ENCODE measurements at places on chromosomes 5 and 9. TPM values are rescaled to one million over a fixed set of nuclear protein-coding genes. Genes with fewer than 3 reads are reported as not detected.

DNA sequence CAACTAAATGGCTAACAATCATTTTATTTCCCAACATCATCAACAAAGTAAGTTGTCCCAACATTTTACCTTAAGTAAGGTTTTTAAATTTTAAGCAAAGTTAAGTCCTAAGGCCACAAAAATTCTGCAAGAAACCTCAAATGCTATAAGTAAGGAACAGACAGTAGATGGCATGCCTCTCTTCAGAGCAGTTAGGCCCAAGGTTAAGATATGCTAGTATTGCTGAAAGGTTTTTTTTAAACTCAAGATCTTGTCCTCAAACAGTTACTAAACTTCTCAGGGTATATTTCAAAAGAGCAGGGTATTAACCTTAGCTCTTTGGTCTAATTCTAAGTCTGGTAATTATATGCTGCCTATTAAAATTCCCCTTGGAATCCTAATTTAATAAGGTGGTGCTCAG, 35.1 kb downstream of the PJA2 start:
- no peak for DNase-seq
- H3K4me3 ChIP-seq = no peak overlapping the region
- H3K36me3 ChIP-seq = peaks cover 8% of the 10 kb centered on the region
- no peaks in the 10 kb centered on the region for H3K27me3 ChIP-seq

DNA sequence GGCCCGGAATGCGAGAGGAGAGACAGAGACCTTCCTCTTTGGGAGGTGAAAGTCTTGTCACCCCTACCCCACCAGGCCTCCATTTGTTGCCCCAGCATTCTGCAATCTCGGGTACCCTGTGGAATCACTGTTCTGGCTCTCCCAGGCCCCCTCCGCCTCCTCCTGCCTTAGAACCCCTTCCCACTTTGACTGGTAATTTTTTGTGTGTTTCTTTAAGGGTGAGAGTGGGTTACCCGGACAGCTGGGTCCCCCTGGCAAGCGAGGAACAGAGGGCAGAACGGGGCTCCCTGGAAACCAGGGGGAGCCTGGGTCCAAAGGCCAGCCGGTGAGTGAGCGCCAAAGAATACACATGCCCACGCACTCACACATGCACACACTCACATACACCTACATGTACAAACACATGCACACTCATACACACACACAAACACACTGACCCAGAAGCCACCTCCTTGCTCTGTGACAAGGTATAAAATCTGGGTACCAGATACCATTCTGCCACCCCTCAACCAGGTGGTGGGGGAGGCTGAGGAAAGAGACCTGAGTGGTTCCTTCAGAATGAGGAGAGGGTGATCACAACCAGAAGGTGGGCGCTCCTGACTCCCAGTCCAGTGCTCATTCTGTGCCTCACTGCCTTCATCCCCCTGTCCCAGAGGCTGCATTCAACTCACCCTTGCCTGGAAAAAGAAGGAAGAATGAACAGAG, 30.9 kb upstream of the ORM1 start:
- H3K36me3 ChIP-seq = peaks cover 4% of the 10 kb centered on the region
- H3K4me3 ChIP-seq = no peak overlapping the region
- H3K4me1 ChIP-seq = no peaks in the 10 kb centered on the region
- H3K27me3 ChIP-seq = no peaks in the 10 kb centered on the region

DNA sequence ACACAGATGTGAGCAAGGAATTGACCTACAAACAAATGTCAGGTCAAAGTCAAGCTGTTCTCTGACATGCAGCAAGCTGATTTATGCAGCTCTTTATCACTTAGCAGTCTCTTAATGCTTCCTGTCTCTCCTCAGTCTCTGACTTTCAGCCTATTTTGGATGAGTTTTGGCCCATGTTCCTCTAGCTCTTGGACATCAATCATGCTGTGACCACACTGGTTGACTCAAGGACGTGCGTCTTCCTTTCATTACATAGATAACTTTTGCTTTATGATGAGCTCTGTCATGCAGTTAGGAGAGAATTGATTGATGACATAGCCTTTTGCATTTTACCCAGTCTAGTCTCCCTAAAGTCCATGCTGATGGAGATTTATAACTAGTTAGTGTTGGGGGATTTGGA, 9.4 kb upstream of the REEP5 start:
- DNase-seq = no peak
- peaks cover 2% of the 10 kb centered on the region for H3K4me1 ChIP-seq
- H3K27me3 ChIP-seq = no peaks in the 10 kb centered on the region
- H3K27ac ChIP-seq = no peak overlapping the region
- no peak overlapping the region for H3K4me3 ChIP-seq

DNA sequence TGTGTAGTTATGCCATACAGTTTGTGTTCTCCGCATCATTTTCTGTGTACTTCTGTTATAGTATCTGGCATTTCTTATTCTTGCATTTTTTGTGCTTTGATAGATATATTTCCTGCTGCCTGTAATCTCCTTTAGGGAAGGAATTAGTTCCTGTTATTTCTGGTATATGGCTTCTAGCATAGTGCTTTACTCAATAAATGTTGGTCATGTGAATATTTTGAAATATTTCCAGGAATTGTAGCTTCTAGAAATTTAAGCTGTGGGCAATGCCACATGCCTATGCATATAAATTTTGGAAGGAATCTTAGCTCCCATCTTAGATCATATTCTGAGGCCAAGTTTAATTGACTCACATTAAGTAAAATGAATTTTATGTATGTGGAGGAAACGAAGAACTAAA, 11.5 kb upstream of the PRRC1 start:
- no peaks in the 10 kb centered on the region for H3K4me1 ChIP-seq
- H3K36me3 ChIP-seq = no peaks in the 10 kb centered on the region
- H3K27ac ChIP-seq = no peak overlapping the region
- H3K27me3 ChIP-seq = peaks cover 26% of the 10 kb centered on the region
- DNase-seq = no peak

Gene PDE8B
- not detected for total RNA-seq

Data from endothelial cell of umbilical vein (primary cell).